ENCODE measurements at places on chromosomes 5 and 9. TPM values are rescaled to one million over a fixed set of nuclear protein-coding genes. Genes with fewer than 3 reads are reported as not detected.

The LCN15 gene
- total RNA-seq: not detected

DNA sequence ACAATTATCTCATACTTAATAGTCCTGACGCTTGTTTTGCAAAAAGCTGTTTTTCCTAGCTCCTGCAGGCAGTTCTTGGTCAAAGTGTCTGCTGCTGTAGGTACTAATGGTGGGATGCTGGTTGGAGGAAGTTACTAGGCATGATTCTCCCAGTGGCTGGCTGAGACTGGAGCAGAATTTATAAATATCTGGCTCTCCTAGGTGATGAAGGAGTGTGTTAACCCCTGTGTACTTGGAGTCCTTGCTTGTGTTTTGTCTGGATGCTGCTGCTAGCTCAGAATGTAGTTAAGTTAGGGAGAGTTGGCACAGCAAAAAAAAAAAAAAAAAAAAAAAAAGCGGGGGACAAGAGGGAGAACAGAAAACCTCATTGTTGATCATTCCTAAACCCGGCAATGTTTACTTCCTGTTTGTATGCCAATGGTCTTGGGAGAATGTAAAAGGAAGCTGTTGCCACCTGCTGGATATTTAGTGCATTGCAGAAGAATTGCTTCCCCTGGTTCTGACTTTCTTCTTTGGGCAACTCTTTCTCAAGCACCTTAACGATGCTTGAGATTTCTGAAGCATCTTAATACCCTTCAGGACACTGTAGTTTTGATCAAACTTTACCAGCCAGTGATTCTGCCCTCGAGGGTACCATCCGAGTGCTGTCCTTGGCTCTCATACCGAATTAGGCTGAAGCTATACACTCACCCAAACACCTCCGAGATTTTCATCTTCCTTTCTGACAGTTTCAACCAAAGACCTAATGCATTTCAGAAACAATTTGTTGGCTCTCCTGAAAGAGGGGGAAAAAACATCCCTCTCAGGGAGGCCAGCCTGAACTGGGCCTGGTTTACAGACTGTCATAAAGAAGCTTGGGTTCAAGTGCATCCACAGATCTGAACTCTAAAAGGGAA is 71.7 kb upstream of the WWC1 start:
- DNase-seq: peak; percentile 82

GRCh38 chr5:32583582-32584232 is 1.6 kb upstream of the SUB1 start:
- no peak for DNase-seq

- no peak for DNase-seq
Measured at GRCh38 chr5:29469581-29469980, 1723.9 kb upstream of the CDH6 start.

GRCh38 chr5:132445930-132446329 is 44.6 kb downstream of the IRF1 start:
- DNase-seq: peak; percentile 82

DNA sequence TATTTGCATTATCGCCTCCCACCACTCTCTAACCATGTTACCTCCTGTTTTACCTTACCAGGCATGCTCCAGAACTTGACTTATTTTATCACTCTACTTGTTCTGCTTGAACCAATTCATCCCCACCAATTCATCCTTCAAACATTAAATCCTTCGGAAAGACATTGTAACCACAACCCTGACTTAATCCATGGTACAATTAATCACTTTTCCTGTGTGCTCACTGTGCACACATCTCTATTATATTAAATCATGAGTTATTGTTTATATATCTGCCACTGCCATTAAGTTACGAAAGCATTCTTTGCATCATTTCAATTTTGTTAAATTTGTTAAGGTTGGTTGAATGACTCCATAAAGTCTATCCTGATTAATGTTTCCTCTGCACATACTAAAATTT is 7.4 kb upstream of the C5orf46 start:
- peak; percentile 65 for DNase-seq

DNA sequence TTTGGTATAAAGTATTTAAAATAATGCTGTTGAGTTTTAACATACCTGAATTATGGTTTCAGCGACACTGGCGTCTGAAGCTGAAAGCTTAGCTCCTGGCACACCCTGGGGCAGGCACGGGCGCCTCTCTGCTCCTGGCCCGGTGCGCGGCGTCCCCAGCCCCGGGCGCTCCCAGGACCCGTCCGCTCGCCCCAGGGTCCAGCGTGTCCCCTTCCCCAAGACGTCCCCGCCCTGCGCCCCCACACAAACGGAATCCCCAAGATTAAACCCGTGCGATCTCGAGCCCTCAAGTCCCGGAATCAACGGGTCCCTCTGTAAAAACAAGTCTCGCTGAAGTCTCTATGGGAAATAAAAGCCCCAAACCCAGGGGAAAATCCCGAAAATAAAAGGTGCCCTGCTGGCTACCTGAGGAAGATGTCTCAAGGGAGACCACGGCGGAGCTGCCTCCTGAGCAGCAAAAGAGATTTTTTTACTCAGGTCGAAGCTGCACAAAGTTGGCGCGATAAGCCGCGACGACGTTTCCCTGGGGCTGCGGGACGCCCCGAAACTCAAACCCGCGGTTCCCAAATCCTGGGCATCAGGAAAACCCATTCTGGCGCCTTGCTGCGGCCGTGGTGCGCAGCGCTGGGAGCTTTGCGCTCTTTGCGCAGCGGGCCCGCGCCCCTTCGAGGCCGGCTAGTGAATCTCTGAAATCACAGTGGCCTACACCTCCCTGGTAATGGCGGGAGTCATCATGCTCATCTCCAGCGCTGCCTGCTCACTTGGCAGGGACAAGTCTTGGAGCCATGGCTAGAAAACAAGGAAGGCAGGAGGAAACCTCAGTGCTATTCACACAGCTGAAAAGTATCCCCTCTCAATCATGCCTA is 6.3 kb upstream of the IFNA8 start:
- DNase-seq: peak; percentile 10

DNA sequence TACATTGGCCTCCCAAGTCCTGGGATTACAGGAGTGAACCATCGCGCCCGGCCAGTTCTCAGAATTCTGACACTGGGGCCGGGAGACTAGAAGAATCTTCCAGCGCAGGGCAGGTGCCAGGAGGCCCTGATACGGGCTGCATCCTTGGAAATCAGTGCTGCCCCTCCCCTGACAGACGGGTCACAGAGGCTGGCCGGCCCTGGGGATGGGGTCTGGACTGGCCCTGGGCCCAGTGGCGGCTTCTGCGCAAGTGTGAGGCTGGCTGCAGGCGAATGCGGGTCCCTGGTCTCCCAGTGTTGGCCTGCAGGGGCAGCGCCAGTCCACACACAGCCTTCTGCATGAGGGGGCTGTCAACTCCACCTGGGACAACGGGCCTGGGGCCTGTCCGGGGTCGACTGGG is 831 bp upstream of the TBC1D9B start:
- no peak for DNase-seq

GRCh38 chr5:11903121-11903613 is 1.1 kb downstream of the CTNND2 start:
- no peak for DNase-seq

The ZNF483 gene
- total RNA-seq: 0.59 TPM

All from M059J (cell line).